ENCODE measurements at places on chromosomes 13 and 19.

- DNase-seq: no peak
These were observed 207.1 kb upstream of the SLITRK6 start for GRCh38 chr13:86006317-86006716.

GRCh38 chr19:4108767-4109625, 14.9 kb downstream of the MAP2K2 start:
- DNase-seq: peak; percentile 79

GRCh38 chr19:37817180-37817981, 38.0 kb upstream of the ZNF573 start:
- no peak for DNase-seq

DNA sequence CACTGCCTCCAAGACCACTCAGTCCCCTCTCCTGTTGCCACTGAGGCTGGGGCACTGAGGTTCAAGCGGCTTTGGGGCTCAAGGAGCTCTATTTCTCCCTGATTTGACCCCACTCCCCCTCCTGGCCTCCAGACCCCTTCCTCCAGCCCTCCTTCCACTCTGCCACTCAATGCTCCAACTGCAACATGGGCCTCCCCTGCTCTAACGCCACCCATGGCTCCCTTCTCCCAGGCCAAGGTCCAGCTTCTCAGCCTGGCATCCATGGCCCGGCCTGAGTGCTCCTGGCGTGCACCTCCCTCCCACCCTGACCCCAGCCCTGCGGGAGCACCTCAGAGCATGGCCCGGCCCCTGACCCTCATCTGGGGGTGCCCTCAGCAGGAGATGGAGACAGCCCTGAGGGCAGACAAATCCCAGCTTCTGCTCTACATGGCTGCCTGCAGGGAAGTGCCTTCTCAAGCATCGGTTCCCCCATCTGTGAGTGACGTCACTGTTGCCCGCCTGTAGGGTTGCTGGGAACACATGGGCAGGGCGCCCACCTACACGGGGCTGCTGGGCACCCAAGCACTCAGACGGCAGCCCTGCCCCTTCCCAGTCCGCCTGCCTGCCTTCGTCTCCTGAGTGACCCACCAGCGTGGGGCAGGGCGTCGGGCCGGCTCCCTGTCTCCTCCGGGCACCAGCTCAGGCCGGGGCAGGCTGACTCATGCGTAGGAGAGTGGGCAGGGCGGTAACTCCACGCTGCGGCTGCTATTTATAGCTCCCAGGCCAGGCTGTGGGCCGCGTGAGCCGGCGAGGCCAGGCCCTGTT, 1.6 kb upstream of the DIRAS1 start:
- DNase-seq: no peak

DNA sequence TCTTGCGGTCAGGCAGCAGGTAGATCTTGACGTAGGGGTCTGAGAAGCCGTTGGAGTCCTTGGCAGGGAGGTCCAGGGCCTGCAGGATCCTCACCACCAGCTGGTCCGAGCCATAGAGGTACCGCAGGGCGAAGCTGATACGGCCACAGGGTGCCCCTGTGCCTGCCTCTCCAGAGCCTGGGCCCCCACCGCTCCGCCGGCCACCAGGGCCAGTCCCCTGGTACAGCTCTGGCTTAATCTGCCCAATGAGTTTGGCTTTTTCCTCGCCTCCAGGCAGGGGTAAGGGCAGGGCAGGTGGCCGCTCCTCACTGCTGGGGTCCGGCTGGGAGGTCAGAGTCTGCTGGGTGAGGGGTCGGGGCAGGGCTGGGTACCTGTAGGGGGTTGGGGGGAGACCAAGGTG, 9.9 kb downstream of the SYT3 start:
- no peak for DNase-seq

DNA sequence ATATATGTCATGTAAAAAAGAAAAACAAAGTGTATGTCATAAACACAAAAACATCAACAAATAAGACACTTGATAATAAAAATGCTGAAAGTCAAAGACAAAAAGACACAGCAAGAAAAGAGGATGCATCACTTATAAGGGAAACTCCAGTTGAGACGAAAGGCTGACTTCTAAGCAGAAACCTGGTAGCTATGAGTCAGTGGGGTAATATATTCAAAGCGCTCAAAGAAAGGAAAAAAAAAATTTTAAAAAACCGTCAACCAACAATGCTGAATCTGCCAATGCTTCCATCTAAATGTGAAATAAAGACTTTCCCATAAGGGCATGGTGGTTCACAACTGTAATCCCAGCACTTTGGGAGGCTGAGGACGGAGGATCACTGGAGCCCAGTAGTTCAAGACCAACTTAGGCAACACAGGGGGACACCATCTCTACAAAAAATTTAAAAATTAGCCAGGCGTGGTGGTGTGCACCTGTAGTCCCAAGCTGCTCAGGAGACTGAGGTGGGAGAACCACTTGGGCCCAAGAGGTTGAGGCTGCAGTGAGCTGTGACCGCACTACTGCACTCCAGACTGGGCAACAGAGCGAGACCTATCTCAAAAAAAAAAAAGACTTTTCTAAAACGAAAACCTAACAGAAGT, 24.0 kb downstream of the USP12 start:
- peak; percentile 74 for DNase-seq

DNA sequence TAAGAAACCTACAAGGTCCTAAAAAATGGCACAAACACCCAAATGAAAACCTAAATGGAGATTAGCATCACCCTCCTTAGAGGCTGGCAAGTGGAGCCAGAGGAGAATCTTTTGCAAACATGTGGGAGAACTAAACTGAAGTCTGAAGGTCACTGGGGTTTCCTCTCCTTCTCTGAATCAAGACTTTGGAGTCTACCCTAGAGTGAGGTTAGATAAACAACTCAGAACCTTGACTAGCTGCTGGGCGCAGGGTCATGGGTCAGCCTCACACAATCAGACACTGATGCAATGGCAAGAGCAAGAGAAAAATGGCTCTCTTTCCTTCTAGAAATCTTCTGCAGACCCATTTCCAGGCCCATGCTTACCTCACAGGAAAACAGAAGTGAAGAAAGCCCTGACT, 165.8 kb downstream of the KCTD12 start:
- DNase-seq: no peak

DNA sequence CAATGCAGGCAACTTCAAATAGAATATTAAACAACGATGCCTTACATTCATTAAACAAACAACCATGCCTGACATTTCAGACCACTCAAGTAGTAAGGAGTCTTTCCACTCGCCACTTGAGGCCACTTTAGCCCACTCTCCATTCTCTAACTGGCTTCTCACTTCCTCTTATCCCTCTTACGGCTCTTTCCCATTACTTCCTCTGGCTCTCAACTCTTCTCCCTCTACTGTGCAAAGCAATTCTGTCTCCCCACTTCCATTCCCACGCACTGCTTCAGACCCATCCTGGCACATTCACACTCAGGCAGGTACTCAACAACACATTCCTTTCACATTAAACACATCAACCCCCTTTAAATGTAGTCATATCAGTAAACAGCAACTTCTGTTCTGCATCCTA, 229.8 kb upstream of the IPO5 start:
- no peak for DNase-seq

DNA sequence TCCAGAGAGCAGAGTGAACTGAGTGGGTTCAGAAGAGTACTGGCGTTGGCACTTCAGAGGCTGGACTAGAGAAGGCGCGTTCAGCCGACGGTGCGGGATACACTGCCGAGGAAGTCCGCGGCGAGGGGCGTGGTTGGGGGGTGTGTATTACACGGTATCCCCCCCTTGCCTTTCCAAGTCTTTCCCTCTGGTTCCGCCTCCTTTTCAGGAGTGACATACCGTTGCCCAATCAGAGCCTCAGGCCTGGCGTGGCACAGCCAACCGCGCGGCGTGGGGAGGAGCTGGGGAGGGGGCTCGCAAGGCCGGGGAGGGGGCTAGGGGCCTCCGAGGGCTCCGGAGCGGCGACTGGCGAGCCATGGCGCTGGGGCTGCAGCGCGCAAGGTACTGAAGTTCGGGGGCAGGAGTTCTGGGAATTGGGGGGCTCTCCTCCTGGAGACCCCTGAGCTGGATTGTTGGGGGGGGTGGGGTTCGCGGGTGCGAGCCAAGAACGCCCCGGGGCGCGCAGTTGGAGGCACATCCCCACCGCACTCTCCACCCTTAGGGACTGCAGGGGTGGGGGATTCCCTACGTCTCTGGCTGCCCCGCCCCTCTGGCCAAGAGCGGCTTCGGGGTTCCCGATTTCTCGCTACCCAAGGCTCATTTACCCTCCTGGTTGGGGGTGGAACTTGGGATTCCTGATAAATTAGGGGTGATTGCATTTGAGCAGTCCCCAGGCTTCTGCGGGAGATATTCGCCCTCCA, at the start of gene HIF3A:
Gene HIF3A, plus strand, starts transcription at position 321 of the 740 bp plus-strand sequence. Its CDS starts 35 bp downstream, at position 356.
- no peak for DNase-seq

- DNase-seq: no peak
These were observed 209.7 kb downstream of the RBM26 start for GRCh38 chr13:79196366-79196765.

DNA sequence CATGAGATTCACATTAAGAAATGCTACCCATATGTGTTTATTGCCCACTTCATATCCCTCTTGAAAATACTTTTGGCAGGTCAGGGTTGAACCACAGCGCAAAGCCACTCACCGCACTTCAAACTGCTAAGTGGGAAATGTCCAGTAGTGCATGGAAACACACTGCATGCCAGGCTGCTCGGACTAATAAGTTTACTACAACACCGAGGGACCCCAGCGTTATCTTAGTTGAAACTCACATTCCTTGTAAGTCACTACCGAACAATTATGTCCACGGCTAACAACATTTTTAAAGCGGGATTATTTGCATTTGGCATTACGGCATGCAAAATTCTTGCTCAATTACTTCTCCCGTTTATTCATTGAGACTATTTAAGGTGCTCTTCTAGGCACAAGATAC, 4.0 kb downstream of the BRD4 start:
- no peak for DNase-seq

- DNase-seq: no peak
These were observed 190.9 kb upstream of the KLF12 start for GRCh38 chr13:74325106-74325505.

GRCh38 chr19:58560921-58561320, 2.5 kb upstream of the UBE2M start:
- no peak for DNase-seq

DNA sequence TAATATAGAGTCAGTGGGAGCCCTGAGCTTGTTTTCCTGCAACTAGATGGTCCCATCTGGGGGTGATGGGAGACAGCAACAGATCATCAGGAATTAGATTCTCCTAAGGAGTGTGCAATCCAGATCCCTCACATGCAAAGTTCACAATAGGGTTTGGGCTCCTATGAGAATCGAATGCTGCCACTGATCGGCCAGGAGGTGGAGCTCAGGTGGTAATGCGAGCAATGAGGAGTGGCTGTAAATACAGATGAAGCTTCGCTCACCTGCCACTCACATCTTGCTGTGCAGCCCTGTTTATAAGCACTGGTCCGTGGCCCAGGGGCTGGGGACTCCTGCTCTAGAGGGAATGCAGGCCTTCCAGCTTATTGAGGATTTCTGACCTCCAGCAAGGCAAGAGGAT, 5.7 kb downstream of the ZNF558 start:
- DNase-seq: no peak

- no peak for DNase-seq
These were observed 53.3 kb downstream of the CEBPG start for GRCh38 chr19:33426621-33427361.

GRCh38 chr19:6406401-6406800, 13.4 kb upstream of the GTF2F1 start:
- DNase-seq: no peak

GRCh38 chr13:113398963-113399754, 35.2 kb upstream of the GRTP1 start:
- no peak for DNase-seq

GRCh38 chr19:2341982-2342381, 13.5 kb downstream of the SPPL2B start:
- no peak for DNase-seq

- no peak for DNase-seq
These were observed 2.3 kb downstream of the PEG3 start for GRCh38 chr19:56838024-56838908.

- DNase-seq: no peak
These were observed 41.5 kb downstream of the MLLT1 start for GRCh38 chr19:6238256-6238642.

DNA sequence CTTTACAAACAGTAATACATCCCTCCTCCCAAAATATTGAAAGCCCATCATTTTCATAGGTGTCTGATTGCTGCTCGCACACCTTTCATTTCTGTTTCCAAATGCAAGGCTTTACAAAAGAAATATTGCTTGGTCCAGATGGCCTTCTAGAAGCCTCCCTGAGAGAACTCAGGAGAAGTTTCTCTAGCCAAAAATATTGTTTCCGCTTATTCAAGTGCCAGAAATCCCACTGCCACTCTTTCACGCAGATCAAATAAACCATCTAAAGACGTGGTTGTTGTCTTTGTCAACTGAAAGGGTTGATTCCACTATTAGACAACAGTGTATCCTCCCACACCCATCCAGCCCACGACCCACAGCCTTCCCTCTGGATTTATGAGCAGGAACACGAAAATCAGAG, 96.2 kb downstream of the ZIC5 start:
- no peak for DNase-seq

GRCh38 chr19:30339624-30340525, 32.3 kb upstream of the ZNF536 start:
- no peak for DNase-seq

DNA sequence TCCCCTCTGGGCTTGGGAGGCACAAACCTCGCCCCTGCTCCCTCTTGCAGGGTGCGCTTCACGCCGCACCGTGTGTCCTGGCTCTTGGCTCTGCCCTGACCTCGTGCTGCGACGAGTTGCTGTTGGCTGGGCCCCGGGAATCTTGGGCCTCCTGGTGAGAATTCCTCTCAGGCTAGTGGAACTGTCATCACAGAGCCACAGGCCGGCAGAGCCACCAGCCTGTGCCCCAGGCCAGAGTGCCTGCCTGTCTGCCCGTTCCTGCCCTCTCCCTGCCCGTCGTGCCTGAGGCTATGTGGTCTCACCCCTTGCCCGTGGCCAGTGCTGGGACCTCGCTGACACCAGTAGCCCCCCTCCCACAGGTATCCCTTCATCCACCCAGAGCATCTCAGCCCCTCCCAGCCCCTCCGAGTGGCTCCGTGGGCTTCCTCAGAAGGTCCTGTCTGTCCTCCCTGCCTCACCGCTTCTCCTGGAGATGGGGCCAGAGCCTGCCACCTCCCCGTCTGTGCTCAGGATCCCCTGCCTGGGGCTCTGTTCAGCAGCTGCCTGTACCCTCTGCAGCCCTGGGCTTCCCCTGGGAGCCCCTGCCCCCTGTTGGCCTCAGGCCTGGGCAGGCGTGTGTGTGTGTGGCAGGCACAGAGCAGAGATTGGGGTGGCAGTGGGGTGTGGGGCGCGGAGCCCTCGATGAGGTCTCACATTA, 13.3 kb downstream of the NDUFB7 start:
- no peak for DNase-seq

- no peak for DNase-seq
These were observed 18.8 kb upstream of the PPP5C start for GRCh38 chr19:46328079-46328478.

DNA sequence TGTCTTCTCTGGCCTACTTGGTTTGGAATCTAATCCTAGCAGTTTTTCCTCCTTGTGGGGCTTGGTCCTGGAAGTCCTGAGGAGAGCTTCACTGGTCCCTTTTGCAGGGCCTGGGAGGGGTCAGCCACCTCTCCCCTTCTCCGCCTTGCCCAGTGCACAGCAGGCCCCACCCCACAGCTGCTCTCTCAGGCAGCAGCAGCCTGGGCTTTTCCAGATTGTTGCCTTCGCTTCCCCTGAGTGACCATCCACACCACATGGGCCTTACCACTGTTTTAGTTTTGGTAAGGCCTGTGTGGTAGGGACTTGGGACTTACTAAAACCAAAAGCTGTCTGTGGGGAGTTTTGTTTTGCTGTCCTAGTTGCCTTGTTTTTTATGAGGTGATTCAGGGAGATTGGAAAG, 11.5 kb downstream of the MPHOSPH8 start:
- no peak for DNase-seq

- no peak for DNase-seq
These were observed 6.6 kb downstream of the SMAD9 start for GRCh38 chr13:36913463-36913862.
